ENCODE measurements at places on chromosomes 16 and 17.

DNA sequence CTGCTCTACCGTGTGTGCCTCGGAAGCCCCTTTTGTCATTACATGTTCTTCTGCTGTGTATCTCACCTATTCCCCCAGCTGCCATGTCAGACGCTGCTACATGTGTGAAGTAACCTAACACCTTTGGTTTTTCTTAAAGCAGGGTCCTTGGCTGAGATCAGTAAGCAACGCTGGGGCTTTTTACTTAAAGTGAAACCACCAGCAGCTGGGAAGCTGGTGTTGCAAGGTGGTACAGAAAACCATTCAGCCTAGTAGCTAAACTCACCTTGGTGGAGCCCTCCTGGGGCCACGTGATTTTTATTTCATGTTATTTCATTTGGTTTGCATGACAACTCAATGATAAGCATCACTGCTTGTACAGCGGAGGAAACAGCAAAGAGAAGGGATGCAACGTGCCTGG lies 62.6 kb downstream of the PLCG2 start:
- no peak for DNase-seq

DNA sequence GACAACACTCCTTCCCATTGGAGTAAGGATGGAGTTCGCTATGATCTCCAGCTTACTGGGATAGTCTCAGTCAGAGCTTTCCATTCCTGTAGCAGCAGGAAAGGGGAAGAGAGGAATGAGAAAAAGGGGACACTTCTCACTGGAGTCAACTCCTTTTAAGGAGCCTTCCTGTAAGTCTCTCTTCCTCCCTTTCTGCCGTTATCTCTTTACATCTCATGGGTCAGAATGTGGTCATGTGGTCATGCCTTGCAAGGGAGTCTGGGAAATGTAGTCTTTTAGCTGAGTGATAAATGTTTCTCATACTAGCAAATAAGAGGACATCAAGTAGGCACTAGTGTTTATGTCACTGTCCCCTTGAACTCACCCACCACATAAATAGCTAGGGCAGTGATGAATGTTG lies 227.3 kb downstream of the HAPSTR1 start:
- DNase-seq, result no peak

DNA sequence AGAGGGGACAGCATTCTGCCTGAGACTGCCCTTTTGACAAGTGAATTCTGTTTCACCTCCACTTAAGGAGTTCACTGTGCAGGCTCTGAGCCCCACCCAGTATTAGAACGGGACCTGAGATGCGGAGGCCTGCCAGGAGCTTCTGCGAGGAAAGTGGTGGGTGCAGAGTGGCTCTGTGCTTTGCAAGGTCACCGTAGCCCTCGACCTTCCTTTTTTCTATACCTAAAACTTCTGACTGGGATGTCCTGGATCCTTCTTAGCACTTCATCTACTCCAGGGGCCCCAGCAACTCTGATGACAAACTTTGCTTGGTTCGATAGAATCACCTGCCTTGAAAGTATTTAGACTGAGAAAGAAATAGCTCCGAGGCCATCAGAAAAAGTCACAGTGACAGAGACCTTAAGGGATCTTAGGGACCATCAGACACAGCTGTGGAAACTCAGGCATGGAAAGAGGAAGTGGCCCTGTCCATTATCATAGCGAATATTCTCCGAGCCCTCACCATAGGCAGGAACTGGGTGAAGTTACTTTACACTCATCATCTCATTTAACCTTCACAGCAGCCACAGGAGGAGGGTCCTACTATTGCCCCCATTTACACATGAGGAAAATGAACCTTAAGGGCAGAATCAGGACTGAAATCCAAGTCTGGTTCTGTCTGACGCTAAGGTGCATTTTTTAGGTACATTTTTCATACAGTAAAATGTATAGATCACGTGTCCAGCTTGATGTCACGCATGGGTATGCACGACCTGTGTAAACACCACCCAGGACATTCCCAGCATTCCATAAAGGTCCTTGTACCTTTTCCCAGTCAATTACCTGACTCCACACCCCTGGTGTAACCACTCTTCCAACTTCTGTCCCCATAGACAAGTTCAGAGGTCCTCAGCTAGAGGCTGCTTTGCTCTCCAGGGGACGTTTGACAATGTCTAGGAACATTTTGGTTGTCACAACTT lies 676 bp upstream of the KRT13 start:
- DNase-seq, result peak; percentile 18

DNA sequence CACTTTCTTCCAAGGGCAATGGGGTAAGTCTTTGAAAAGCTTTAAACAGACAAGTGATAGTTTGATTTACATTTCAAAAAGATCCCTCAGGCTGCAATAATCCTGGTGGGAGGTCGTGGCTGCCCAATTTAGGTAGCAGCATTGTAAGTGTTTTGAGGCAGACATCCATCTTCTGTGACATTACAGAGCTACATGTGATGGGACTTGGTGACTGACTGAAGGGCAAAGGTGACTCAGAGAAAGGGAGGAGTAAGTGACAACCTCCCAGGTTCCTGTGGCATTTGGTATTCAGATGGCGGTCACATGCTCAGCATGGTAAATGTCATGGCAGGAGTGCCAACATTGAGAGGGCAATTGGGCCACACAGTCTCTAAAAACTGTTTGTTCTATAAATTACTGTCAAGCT lies 26.5 kb downstream of the STAT3 start:
- no peak for DNase-seq

GRCh38 chr17:63780507-63780906 lies 6.5 kb downstream of the DDX42 start:
- DNase-seq, result no peak

DNA sequence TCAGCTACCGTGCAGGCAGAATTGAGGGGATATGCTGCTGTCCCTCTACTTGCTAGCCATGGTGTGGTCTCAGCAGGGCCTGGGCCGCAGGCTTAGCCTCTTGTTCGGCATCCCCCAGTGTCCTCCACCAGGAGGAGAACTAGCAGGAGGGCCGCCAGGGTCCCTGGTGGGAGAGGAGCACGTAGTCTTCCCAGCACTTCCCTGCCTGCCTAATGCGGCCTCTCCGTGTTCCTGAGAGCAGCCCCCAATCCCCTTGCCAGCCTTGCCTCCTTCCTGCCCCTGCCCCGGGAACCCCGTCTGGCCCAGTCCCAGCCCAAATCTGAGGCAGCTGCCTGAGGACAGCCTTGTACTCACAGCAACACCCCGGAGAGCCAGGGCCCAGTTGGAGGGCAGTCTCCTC lies 38.1 kb downstream of the PLD6 start:
- DNase-seq, result no peak

DNA sequence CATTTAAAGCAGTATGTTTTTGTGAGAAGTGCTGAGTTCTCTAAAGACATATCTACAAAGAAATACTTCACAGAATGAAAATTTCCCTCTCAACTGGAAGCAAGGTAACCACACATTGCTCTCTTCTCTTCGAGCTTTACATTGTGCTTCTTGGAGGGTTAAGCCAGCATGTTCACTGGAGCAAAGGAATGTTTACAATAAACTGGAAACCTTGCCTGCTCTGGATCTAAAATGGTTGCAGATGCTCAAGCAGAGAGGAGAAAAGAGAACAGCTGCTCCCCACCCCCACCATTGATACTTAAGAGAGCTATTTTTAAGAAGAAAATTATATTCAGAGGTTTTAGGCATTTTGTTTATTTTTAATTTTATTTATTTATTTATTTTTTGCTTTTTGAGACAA lies 213.1 kb downstream of the CEP112 start:
- peak; percentile 55 for DNase-seq

DNA sequence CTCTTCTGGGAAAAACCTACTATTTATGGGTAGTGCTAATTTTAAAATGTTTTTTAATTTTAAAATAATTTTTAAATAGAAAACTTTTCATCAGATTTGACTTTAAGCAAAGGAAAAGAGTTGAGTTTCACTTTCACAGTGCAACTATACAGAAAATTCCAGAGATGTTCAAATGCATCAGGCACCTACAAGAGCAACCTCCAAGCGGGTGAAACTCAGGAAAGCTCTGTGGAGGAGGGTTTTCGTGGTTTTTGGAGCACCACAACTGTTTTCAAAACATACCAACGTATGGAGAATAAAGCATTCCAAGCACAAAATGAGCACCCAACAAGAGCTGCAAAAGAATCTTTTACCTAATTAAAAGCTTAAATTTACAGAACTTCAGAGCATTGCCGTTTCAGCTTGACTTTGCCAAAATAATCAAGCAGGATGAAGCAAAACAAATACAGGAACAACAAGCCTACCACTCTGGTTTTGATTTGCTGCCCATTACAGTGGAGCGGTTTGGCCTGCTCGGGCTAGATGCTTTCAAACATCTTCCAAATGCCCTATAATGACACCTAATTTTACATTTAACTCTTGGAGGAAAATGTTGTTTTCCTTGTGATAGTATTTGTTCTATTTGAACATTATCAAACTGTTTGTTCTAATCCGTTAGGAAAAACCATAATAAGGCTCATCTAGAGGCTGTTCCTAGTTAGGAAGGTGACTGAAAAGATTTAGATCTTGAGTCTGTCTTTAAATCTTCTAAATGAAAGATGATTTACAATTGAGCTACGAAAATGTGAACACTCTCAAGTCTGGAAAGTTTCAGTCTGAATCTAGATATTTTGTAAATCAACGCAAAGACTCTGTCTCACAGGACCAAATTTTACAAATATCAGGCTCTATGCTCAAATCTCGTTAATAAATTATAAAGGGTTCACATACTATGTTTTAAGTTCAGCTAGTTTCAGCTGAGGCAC lies 34.5 kb downstream of the NACA2 start:
- peak; percentile 22 for DNase-seq

- no peak for DNase-seq
These were observed 44.7 kb downstream of the SKAP1 start for GRCh38 chr17:48385319-48385718.

DNA sequence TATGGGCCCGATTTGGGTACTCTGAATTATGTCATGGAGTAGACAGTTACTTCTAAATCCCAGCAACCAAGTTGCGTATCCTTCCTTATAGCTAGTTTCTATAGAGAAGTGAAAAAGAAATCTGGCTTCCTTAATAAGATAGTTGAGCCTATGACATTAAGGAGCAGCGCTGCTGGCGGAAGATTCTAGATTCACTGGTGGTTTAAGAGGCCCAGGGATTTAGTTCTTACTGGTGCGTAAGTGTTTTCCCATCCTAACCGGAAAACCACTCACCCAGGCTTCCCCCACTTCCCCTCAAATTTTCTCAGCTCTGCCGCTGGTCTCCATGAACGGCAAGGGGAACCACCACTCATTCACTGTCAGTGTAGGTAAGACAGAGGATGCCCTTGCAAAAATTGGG lies 230.4 kb downstream of the CPPED1 start:
- no peak for DNase-seq

- DNase-seq, result no peak
These were observed 11.1 kb upstream of the WFDC1 start for GRCh38 chr16:84283314-84284153.

GRCh38 chr17:45783593-45784292 lies 377 bp upstream of the CRHR1 start:
- DNase-seq, result peak; percentile 59

GRCh38 chr17:82702231-82702927 lies 3.9 kb upstream of the RAB40B start:
- no peak for DNase-seq

GRCh38 chr16:24002619-24003018 lies 166.8 kb downstream of the PRKCB start:
- DNase-seq, result no peak

- no peak for DNase-seq
These were observed 19.0 kb downstream of the TRAF7 start for GRCh38 chr16:2174396-2175131.

DNA sequence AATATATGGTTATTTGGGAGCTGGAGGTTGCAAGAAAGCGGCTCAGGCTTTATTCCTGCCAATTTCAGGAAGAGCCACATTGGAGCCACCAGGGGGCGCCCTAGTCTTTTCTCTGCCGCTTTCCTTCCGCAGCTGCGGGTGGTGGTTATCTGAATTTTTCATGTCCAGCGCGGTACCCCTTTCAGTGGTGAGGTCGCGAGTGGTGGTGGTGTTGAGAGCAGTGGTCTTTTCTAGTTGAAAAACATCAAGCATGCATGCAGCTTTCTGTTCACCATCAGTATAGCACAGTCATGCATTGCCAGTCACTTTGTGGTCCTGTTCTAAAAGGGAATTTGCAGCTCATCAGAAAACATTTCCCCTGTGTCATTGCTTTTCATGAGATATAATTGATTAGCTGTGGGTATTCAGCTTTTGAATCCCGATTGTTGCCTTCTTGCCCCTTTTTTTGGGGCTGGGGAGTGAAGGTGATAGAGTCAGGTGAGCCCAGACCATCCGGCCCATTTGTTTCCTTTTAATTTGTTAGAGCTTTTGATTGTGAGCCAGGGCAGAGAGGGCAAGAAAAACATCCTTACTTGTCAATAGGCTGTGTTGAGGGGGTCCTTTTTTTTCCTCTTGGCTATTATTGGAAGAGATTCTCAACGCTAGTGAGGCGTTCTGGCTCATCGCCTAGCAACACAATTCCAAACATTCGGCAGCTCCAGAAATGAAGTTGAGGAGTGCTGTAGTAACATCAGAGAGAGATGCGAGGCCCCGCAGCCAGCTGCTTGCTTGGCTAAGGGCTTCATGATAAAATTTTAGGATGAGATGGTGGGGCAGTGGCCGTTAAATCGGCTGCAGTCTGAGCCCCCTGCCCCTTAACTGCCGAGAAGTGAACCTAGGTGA lies 119.0 kb downstream of the SNX29 start:
- peak; percentile 96 for DNase-seq

DNA sequence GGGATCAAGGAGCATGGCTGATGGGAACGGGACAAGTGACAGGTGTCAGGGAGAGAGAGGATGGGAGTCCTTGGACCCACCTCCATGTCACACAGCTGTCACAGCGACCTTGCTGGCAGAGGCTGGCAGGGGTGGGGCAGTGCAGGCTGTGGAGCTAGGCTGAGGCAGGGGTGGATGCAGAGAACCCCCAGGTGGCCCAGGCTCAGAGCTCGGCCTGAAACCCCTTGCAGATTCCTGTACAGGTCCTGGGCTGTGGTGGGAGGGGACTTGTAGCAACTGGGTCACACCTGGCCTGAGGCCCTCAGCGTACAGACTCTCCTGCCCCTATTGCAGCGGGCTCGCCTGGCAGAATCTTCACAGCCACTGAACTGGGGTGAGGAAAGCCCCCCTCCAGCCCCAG lies 174.1 kb downstream of the NTN1 start:
- no peak for DNase-seq

GRCh38 chr16:50685462-50686063 lies 4.5 kb upstream of the SNX20 start:
- DNase-seq, result no peak

DNA sequence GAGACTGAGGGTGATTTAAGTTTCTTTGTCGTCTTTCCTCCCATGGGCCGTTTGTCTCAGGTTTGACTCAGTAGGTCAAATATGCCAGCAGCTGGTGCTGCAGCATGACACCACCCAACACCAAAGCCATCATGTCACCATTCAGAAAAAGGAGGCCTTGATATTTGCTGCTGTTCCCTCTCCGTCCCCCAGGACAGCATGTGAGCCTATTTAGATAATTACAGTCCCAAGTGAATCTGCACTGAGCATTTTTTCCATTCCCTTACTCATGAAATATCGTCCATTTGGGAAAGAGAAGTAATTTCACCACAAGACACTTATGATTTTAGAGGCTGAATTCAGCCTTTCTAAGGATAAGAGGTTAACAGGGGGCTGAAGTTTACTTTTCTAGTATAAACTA lies 62.2 kb upstream of the ADORA2B start:
- no peak for DNase-seq
